Kasumi-1 (cell line): ENCODE measurements at places on chromosomes 16 and 17.

DNA sequence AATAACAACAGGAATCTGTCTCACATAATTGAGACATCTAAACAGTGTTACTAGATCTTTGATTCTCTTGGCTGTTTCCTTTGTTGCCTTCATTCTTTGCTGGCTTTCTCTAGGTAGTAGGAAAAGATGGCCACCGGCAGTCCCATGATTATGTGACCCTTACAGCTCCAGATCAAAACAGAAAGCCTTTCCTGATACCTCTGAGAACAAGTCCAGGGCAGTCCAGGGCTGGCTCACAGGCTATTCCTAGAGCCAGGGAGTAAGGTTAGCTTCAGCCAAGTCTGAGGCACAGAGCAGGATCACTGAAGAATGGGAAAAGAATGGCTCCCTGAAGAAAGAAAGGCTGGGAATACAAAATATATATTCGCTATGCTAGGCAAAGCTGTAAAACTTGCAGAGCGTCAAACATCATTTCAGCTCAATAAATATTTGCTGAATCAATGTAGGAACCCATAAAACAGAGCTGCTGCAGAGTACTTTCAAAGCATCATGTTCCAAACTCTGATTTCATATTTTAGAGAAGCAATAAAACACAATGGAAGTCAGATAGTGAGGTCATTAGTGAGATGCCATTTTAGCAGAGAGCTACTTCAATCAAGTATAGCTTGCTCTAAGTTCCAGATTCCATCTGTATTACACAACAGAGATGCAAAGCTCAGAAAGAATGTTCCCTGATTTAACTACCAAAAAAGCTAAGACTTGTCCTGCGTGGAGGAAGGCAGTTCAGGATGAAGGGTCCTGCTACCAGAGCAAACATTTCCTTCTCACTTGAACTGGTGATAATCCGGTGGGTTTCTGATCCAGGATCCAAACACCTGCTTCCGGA lies 23.4 kb downstream of the ADAT1 start:
- DNase-seq: no peak

DNA sequence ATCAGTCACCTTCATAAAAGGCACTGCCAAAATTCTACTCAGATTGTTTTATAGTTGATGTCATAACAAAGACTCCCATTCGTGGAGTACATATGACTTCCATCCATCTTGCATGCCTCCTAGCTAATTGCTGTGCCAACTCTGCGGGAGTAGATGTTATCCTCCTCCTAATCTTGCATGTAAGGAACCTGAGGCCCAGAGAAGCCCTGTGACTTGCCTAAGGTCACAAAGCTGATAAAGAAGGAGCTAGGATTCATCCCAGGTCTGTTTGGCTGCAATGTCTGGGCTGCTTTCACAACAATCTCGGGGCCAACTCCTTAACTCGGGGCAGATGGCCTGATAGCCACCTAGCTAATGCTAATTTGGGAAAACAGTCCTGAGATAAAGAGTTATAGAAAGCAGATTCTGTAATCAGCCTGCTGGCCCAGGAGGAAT lies 87.3 kb downstream of the YPEL2 start:
- no peak for DNase-seq

- no peak for DNase-seq
Observed at GRCh38 chr16:57244463-57244766, 644 bp upstream of the ARL2BP start.

- no peak for DNase-seq
Observed at GRCh38 chr17:50190293-50190602, 11.2 kb downstream of the COL1A1 start.

- DNase-seq: no peak
Observed at GRCh38 chr17:63491413-63491812, 14.6 kb downstream of the ACE start.

GRCh38 chr17:57313097-57313835 lies 56.9 kb downstream of the MSI2 start:
- no peak for DNase-seq

DNA sequence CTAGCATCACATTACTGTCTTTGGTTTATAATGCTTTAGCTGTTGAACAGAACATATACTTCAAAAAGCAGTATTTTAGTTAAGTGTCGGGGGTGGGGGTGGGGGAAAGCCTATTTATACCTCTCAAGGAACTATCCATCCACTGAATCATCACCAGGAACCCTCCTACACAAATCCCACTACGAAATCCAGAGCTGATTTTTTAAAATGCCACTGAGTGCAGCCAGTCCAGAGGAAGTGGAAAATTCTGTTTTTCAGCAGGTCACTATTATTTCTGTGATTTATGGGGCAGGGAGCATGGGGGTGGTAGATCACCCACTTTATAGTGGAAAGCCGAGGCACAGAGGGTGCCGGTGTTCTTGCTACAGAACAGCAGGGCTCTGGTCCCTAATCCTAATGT lies 284.1 kb downstream of the SOX9 start:
- no peak for DNase-seq

- no peak for DNase-seq
Observed at GRCh38 chr16:81912395-81912794, 98.9 kb downstream of the SDR42E1 start.

- peak; percentile 53 for DNase-seq
Observed at GRCh38 chr16:47970291-47970931, 185.4 kb downstream of the ABCC12 start.

- DNase-seq: no peak
Observed at GRCh38 chr16:11410376-11411058, 65.3 kb downstream of the RMI2 start.
